Aorta (tissue), 5 donors: ENCODE measurements at places on chromosomes 1 and 21. TPM values are rescaled to one million over a fixed set of nuclear protein-coding genes. Genes with fewer than 3 reads are reported as not detected.

GRCh38 chr1:205339717-205340116 is 17.0 kb downstream of the KLHDC8A start:
- no peaks in the 10 kb centered on the region for H3K36me3 ChIP-seq
- H3K27ac ChIP-seq: no peak overlapping the region
- H3K4me3 ChIP-seq: no peak overlapping the region
- H3K27me3 ChIP-seq: no peaks in the 10 kb centered on the region

DNA sequence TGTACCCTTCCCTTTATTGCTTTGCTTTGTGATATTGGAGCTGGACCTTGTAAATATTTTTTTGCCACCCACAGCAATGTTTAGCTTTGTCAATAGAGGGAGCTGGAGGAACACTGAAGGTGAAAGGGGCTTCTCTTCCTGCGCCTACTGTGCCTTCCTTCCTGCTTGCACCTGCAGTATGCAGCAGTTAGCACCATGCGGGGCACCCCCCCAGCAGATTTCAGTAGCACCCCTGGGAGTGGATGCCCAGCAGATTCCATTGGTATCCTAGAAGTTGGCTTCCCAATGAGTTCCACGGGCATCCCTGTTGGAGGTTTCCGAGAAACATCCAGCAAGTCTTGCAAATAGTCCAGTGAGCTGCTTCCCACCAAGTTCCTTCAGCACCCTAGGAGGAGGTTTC is 25.6 kb downstream of the S100A10 start:
- no peak overlapping the region for H3K27ac ChIP-seq
- no peak overlapping the region for H3K4me3 ChIP-seq
- H3K4me1 ChIP-seq: no peaks in the 10 kb centered on the region
- no peaks in the 10 kb centered on the region for H3K36me3 ChIP-seq
- DNase-seq: no peak
- no peaks in the 10 kb centered on the region for H3K27me3 ChIP-seq

Gene TRIM62
- total RNA-seq: 5.7 TPM

Gene RGSL1
- not detected for total RNA-seq

Gene CD244
- 0.36 TPM for total RNA-seq
